ENCODE measurements at places on chromosomes 7 and 10. TPM values are rescaled to one million over a fixed set of nuclear protein-coding genes. Genes with fewer than 3 reads are reported as not detected.

The ACBD7 gene
- total RNA-seq: 4.8 TPM

The DNA2 gene
- total RNA-seq: 6.9 TPM

The TMEM178B gene
- 0.06 TPM for total RNA-seq

The DEPP1 gene
- 79.2 TPM for total RNA-seq

The HOXA11 gene
- total RNA-seq: not detected

The CALML3 gene
- total RNA-seq: not detected

The ADRB1 gene
- total RNA-seq: not detected

The UBE2D1 gene
- total RNA-seq: 9.3 TPM

The NUTM2A gene
- total RNA-seq: 0.19 TPM

The CYP3A4 gene
- total RNA-seq: not detected

The TMEM184A gene
- total RNA-seq: not detected

The DUSP5 gene
- total RNA-seq: 29.3 TPM

The GSTO2 gene
- 3.4 TPM for total RNA-seq

The ZDHHC6 gene
- total RNA-seq: 24.6 TPM

The SRRM3 gene
- not detected for total RNA-seq

The DNTT gene
- not detected for total RNA-seq

The IDI2 gene
- not detected for total RNA-seq

The PRLHR gene
- total RNA-seq: not detected

The TCERG1L gene
- not detected for total RNA-seq

The PPP2R2D gene
- 36.2 TPM for total RNA-seq

The ANKRD1 gene
- total RNA-seq: 2.2 TPM

The CLDN4 gene
- 0.13 TPM for total RNA-seq

The PKD1L1 gene
- 0.13 TPM for total RNA-seq

The RNF148 gene
- 0.40 TPM for total RNA-seq

The TMEM120A gene
- 37.3 TPM for total RNA-seq

The ADIRF gene
- 936 TPM for total RNA-seq

The IL6 gene
- total RNA-seq: 6.7 TPM

The GRM3 gene
- not detected for total RNA-seq

The ATOH7 gene
- not detected for total RNA-seq

The ANXA8 gene
- not detected for total RNA-seq

The HTR5A gene
- not detected for total RNA-seq

The ZNF138 gene
- total RNA-seq: 3.2 TPM

The ANKIB1 gene
- total RNA-seq: 60.4 TPM

The CALCR gene
- not detected for total RNA-seq

The C10orf62 gene
- 0.13 TPM for total RNA-seq

The SPDYE2B gene
- not detected for total RNA-seq

The FKBP6 gene
- not detected for total RNA-seq

The RBM17 gene
- total RNA-seq: 44.1 TPM

The TAS2R3 gene
- total RNA-seq: 1.5 TPM

The NOS3 gene
- 3.7 TPM for total RNA-seq

The PTEN gene
- 172 TPM for total RNA-seq

The TMEM139 gene
- not detected for total RNA-seq
